ENCODE measurements at places on chromosomes 12 and 14.
A peak's percentile ranks its signal among the peaks of the same experiment; 100 is the strongest.

GRCh38 chr14:98184457-98184856, 1087.5 kb downstream of the BCL11B start:
- no peak for DNase-seq

GRCh38 chr14:77014004-77014604, 14.4 kb downstream of the IRF2BPL start:
- peak; percentile 28 for DNase-seq

- DNase-seq = no peak
These were observed 38.2 kb upstream of the SNX6 start for GRCh38 chr14:34668111-34668510.

DNA sequence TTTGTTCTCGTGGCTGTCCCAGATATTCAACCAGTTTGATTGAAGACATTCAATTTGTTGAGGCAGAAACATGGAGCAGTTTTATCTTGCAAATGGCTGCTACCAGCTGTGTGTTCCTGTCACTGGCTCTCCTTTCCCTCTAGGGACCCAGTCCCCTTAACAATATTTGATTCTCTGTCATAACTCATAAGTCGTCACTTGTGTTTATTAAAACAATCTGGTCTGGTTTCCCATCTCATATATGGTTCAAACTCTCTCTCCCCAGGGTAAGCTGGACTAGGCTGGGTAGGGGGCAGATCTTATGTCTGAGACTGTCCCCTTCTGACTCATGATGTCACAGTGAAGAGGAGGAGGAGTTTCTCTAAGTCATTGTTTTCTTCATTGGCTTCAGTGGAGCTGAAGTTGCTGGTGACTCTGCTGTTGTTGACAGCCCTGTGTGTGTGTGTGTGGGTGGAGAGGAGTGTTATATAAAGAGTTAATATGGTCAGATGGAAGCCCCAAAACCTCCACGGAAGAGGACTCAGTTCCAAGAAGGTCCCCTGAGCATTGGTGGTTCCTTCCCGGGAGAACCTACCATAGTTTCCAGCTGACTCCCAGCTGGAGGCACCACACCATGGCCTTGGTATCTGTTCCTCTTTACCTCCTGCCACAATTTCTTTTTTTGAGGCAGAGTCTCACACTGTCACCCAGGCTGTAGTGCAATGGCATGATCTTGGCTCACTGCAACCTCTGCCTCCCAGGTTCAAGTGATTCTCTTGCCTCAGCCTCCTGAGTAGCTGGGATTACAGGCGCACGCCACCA, 16.1 kb upstream of the GNG2 start:
- DNase-seq = no peak
